T-cell (primary cell): ENCODE measurements at places on chromosomes 1 and 21. TPM values are rescaled to one million over a fixed set of nuclear protein-coding genes. Genes with fewer than 3 reads are reported as not detected.

Gene RPL11
- total RNA-seq: 2,043 TPM

Gene ERRFI1
- 2.7 TPM for total RNA-seq

Gene FCRL2
- 1.6 TPM for total RNA-seq

Gene NPHS2
- total RNA-seq: not detected

DNA sequence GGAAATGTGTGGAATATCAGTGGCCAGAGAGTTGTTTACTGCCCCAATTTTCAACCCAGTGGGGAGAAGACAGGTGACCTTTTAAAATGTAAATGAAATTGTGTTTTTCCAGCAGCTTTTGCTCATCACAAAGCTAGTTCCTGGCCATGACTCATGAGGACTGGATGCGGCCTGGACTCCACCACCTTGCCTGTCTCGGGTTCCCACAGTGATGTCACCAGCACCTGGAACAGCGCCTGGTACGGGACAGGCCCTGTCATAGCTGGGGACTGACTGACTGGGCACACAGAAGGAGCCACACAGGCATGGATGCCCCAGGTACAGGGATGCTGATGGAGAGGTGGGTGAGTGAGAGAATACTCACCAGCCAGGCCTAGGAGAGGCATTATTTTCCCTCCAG is 277.1 kb downstream of the AJAP1 start:
- no peak for DNase-seq

GRCh38 chr1:219682788-219683187 is 69.9 kb upstream of the ZC3H11B start:
- no peak for DNase-seq

- DNase-seq: no peak
Observed at GRCh38 chr1:156412653-156413321, 43.8 kb downstream of the RHBG start.

- no peak for DNase-seq
Observed at GRCh38 chr21:15732290-15732995, 2.7 kb downstream of the USP25 start.

DNA sequence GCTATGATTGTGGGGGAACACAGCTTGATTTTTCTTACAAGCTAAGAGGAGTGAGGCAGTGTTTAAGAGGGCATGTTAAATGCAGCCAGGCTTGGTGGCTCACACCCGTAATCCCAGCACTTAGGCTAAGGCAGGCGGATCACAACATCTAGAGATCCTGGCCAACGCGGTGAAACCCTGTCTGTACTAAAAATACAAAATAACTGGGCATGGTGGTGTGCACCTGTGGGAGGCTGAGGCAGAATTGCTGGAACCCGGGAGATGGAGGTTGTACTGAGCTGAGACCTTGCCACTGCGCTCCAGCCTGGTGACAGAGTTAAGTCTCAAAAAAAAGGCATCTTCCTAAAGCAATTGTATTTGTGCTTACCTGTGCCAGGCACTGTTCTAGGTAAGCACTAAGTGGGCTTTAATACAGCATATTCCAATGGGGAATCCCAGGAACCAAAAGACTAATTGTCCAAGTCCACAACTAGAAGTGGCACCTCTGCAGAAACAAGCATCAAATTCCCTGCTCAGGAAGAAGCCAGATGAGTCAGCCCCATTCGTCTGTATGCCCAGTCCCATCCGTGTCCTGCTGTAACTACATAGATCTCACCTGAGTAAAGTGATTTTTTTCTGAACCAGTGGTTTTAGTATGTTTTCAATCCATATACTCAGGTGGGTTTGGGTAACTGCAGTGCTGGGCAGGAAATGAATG is 4.6 kb downstream of the RCC1 start:
- no peak for DNase-seq

DNA sequence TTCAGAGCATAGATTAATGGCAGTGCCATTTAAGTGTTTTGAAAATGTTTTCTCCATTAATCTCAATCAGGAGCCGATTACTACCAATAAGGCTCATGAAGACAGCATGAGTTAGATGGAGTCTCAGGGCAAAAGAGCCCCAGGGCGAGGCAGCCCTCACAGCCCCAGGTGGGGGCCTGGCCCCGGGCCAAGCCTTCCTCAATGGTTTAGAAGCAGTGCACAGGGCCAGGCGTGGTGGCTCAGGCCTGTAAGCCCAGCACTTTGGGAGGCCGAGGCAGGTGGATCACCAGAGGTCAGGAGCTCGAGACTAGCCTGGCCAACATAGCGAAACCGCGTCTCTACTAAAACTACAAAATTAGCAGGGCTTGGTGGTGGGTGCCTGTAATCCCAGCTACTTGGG is 348.1 kb upstream of the VAMP3 start:
- DNase-seq: no peak

DNA sequence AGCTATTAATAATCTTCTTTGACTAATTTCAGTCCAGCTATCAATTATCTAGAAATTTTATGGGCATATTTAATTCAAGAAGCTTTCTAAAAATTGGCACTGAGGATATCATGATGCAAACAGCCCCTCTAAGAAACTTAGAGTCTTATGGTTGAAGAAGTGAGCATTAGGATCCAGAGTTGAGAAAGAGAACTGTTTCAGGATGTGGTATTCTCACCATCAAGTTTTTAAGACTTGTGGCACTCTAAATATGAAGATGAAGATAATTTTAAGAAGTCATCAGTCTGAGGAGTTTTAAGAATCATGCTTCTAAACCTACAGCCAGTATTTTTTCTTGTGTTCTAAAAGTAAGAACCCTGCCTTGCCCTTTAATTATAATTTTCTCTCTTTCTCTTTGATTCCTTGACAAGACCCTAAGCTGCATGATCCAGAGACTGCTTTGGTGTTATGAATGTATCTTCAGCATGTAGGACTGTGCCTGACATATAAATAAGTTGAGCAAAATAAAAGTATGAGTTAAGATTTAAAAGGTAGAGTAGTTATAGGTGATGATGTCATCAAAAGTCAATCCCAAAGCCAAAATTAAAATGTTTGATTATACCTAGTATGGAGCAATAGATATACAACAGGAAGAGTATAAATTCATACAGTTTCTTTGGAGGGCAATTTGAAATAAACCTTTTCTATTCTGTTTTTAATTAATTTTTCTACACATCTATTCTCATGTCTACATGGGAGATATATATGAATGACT is 39.1 kb downstream of the RPS6KC1 start:
- DNase-seq: no peak
